ENCODE measurements at places on chromosomes 1 and 21.

GRCh38 chr1:71399594-71399993 is 318.8 kb upstream of the ZRANB2 start:
- no peak for DNase-seq

- DNase-seq, result peak; percentile 83
These were observed 62.1 kb downstream of the LRRN2 start for GRCh38 chr1:204623365-204623893.

DNA sequence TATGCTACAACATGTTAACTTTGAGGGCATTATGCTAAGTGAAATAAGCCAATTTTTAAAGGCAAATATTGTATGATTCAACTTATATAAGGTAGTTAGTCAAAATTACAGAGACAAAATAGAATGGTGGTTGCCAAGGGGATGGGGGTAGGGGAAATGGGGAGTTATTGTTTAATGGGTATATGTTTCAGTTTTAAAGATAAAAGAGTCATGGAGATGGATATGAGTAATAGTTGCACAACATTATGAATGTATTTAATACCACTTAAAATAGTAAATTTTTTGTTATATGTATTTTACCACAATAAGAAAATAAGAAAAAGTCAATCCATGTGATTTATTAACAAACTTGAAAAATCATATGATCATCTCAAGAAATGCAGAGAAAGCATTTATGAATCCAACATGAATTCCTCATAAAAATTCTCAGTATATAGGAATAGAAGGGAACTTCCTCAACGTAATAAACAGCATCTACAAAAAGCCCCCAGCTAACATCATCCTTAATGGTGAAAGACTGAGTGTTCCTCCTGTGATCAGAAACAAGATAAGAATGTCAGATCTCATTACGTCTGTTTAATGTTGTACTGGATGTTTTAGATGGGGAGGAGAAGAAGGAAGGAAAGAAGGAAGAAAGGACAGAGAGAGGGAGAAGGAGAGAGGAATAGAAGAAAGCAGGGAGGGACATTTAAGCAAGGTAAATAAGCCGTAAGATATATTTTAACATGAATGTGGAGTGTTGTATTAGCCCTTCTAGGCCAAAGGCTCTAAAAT is 6.7 kb upstream of the TSEN15 start:
- no peak for DNase-seq

GRCh38 chr1:27873671-27874384 is 1.5 kb downstream of the THEMIS2 start:
- DNase-seq, result no peak

- no peak for DNase-seq
These were observed 3.7 kb downstream of the BCAN start for GRCh38 chr1:156645666-156646065.

Measured in urothelium cell line (cell line).